Epithelial cell of proximal tubule (primary cell): ENCODE measurements at places on chromosomes 3 and 15. TPM values are rescaled to one million over a fixed set of nuclear protein-coding genes. Genes with fewer than 3 reads are reported as not detected.

The CORO2B gene
- total RNA-seq, result 13.5 and 18.3 TPM in 2 replicates

The CLDN18 gene
- not detected in 2 replicates for total RNA-seq

The RAB6B gene
- 2.8 and 3.5 TPM in 2 replicates for total RNA-seq

The SAMMSON gene
- total RNA-seq, result not detected in 2 replicates

The LOXL1 gene
- total RNA-seq, result 48.7 and 120 TPM in 2 replicates

The GOLGA8T gene
- total RNA-seq, result not detected in 2 replicates

The SPTBN5 gene
- total RNA-seq, result 0.51 and 0.63 TPM in 2 replicates
